ENCODE measurements at places on chromosomes 7 and 10. TPM values are rescaled to one million over a fixed set of nuclear protein-coding genes. Genes with fewer than 3 reads are reported as not detected.

DNA sequence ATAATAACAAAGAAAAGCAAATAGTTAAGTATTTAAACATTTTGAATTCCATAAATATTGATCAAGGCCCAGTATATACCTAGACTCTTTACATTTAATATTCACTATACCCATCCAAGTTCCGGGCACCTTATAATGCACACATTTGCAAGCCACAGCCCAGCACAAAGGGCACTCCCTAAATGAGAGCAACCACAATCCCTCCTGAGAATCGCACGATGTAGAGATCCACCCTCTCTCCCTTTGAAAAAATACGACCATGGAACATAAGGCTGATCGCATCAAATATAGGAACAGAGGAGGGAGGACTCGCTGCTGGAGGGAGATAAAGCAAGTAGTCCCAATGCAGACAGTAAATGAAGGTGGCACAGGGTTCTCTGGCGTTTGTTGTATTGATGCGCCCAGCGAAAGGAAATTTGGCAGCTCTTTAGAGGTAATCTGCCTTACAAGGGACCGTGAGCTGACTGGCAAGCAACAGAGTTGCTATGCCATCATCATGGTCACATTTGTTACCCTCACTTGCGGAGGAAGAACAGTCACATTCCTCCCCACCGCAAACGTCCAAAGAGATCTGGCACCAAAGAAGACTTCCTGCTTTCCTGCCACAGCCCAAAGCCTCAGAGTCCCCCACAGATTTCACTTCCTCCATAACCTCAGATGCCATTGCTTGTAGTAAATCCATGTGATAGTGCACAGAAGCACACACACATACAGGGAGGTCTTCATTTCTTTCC lies 16.1 kb upstream of the TAS2R40 start:
- DNase-seq = no peak

DNA sequence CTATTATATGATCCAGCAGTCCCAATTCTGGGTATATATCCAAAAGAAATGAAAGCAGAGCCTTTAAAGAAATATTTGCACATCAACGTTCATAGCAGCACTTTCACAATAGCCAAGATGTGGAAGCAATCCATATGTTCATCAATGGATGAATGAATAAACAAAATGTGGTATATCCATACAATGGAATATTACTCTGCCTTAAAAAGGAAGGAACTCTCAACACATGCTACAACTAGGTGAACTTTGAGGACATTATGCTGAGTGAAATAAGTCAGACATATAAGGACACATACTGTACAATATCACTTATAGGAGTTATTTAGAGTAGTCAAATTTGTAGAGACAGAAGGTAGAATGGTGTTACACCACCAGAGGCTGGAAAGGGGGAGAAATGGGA lies 28.0 kb upstream of the ADRB1 start:
- DNase-seq = no peak

DNA sequence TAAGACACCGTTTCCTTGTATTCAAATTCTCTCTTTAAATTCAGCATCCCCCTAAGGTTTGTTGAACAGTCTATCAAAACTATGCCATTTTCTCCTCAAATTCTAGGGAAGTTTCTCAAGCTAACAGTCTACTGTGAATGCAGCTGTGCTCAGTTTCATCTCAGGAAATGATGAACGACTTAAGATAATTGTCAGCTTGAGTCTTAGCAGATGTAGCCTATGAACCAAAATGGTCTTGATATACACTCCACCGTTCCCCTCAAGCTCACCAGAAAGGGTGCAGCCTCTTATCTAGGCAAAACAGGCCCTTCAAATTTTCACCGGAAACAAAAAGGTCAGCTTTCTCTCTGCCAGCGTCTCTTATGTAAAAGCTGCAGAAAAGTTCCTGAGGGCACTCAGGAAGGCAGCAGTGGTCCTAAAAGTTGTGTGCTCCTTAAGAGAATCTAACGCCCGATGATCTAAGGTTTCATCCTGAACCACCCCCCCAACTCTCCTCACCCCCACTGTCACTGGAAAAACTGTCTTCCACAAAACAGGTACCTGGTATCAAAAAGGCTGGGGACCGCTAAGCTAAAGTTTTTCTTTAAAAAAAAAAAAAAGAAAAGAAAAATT lies 2.1 kb downstream of the DNAJC9 start:
- no peak for DNase-seq

DNA sequence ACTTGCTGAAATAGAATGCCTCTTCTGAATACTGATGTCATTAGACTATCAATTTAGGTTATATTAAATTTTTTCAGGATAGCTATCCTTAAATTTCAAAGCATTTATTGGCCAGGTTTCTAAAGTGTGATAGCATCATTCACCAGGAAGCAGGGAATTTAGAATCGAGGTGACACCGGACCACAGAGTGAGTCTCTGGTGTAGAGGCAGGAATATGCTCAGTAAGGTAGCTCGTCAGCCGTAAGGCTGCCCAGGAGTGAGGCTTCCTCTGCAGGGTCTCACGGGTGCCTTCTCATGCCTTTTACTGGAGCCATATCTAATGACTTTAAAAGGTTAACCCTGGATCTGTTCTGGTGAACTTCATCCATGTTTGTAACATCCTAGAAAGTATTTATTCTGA lies 170.8 kb upstream of the KLF14 start:
- no peak for DNase-seq

GRCh38 chr7:2809903-2810625 lies 34.0 kb downstream of the GNA12 start:
- DNase-seq = no peak

DNA sequence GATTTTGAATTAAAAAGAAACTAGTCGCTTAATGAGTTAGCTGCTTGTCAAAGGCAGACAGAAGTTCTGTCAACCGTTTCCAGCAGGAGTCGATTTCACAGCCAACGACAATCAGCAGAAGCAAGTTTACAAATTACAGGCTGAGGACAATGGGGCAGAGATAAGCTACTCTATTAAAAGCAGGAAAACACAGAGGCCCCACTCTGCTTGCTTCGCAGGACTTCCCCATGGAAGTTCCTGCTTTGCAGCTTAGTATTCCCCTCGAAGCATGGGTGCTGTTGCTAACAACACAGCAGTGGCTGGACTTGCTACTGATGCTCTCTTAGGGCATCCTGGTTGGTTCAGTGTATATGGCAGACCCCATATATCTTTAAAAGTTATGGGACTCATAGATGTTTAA lies 50.8 kb upstream of the KLF6 start:
- DNase-seq = no peak

DNA sequence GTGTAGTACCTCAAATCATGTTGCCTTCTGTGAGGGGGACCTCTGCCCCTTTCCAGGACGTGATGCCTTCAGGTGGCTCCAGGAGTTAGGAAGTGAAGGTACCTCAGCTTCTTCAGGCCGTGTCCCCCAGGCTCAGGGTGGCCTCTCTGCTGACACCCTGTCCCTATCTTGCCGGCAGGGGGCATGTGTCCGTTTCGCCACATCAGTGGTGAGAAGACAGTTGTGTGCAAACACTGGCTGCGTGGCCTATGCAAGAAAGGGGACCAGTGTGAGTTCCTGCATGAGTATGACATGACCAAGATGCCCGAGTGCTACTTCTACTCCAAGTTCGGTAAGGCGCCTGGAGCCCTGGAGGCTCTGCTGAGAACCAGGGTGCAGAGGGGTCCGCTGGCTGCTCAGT lies 9.2 kb downstream of the CPSF4 start:
- DNase-seq = no peak

GRCh38 chr7:7769710-7770627 lies 51.6 kb upstream of the RPA3 start:
- DNase-seq = no peak

DNA sequence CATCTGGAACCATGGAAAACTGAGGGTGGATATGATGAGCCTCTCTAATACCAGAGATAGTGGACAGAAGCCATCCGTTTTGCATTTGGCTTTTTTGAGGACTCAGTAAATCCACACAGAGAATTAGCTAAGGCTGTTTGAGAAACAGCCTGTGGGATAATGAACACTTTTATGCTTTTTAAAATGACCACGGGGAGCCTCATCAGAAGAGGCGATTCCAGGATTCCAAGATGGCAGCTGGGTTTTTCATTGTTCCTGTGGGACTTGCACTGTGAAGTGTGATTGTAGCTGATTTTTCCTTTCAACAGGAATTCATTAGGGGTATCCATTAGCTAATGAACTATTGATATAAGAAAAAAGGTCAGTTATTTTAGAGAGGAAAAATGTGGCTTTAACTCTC lies 353.2 kb downstream of the AUTS2 start:
- DNase-seq = no peak

DNA sequence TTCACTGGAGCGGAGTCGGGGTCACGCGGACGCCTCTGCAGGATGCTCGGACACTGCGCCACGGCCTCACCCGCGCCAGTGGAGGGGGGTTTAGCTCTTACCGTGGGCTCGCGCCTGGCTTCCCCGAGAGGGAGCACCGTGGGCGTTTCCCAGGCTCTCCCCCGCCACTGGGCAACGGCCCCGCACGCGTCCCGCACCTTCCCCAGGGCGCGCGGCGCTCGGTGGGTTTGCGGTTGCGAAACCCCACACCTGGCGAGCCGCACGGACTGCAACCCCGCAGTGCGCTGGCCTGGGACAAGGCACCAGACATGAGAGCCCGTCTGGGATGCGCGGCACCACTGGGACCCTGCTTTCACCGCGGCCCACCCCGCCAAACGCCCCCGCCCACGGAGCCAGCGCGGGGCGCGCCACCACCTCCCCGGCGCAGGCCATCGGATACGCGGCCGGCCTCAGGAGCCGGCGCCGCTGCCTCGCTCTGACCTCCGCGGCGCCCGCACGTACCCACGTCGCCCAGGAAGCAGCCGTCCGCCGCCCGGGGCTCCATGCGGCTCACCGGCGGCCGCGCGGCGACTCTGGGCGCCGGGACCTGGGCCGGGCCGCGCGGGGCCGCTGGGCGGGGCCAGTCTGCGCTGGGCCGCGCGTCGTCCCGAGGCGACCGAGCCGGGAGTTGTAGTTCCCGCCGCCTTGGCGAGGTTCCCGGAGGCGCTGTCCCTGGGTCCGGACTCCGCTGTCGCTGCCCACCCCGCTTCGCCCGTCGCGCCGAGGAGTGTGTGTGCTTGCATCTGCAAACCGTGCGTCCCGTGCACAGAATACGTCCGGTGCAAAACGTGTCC lies at the start of gene ASB13:
Gene ASB13 (minus strand): TSS at position 588 of the 833 bp plus-strand sequence. CDS start 44 bp downstream, at position 544.
- DNase-seq = peak; percentile 92

- DNase-seq = no peak
Measured at GRCh38 chr10:69800109-69800508, 1.6 kb upstream of the COL13A1 start.

DNA sequence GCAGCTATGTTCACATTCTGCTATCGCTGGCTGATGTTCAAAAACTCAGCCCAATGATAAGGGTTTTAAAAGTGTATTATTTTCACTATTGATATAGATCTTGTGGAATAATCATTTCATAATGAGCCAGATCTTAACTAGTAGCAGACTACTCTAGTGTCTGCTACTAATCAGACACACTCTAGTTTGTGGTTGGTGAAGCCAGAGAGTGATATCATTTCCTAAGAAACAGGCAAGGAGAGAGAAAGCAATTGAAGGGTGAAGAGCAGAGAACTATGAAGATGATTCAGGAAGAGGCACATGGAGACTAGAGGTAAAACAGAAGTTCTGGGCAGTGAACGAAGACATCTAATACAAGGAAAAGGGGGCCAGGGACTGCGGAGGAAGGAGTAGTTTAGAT lies 58.2 kb upstream of the BET1 start:
- no peak for DNase-seq

DNA sequence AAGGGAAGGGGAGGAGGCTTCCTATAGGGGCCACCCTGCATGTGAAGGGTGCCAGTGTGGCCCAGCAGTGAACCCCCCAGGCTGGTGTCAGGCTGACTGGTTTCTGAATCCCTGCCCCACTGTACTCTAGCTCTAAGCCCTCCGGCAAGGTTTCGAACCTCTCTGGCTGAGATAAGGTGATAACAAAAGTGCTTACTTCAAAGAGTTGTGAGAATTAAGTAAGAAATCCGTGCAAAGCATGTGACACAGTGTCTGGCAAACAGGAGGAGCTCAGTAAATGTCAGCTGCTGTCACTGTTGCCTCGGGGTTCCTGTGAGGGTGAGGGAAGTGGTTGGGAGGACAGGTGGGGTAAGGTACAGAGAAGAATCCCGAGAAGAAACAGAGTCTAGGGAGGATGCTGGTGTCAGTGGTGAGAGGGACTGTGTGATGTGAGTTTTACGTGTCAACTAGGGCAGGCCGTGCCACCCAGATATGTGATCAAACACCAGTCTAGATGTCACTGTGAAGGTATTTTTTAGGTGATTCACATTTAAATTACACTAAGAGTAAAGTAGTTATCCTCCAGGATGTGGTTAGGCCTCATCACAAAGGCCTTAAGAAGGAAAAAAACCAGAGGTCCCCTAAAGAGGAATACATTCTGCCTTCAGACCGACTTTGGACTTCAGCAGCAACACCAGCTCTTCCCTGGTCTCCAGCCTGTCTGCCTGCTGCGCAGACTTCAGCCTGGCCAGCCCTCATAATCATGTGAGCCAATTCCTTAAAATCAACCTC lies 64.4 kb downstream of the BPGM start:
- no peak for DNase-seq

- DNase-seq = no peak
Measured at GRCh38 chr7:151504715-151505326, 14.9 kb downstream of the RHEB start.

DNA sequence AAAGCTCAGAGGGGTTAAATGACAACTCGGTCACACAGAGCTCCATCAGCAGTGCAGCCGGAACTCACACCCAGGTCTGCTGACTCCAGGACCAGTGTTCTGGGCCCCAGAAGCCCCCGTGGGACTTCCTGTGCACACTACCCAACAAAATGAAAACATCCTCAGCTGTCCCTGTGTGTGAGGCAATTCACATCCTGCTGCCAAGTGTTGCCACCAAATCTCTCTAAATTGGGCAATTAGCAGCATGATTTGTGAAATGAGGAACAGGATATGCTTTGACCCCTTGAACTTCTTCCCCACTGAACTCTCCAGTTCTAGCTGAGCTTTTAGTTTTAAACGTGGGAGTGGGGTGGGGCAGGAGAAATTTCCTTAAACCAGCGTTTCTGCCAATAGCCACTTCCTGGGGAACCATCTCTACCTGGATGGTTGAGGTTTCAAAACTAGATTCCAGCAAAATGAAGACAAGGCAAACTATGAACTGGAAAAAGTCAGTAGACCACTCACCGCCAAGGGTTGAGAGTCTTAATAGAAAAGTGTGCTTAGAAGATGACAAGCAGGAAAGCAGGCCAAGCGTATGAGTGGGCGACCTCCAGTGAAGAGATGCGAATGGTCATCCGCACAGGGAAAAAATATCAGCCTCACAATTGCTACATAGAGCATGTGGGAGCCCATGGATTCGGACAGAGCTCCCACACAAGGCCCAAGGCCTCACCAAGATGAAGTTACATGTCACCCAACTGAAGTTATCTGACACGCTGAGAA lies 51.9 kb upstream of the CHST15 start:
- DNase-seq = peak; percentile 86

DNA sequence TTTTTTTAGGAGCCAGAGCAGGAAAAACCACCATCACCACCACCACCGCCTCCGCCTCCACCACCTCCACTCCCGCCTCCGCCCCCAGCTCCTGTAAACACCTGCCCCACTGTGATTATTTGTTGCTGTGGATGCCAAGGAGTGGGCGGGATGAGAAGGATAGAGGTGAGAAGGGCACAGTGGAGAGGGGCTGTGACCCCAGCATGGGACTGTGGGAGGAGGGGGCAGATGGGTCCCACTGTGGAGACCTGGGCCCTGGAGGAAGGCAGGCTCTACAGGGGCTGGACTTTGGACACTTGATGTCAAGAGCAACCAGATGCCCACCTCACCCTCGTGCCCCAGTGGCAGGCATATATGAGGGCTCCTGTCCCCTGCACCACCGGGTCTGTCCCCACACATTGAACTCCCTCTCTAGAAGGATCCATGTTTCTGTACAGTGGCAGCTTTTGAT lies 24.7 kb downstream of the ANTXRL start:
- peak; percentile 76 for DNase-seq

BRAF gene
- total RNA-seq = 32.9 TPM

TAS2R3 gene
- total RNA-seq = 0.86 TPM

GNAT3 gene
- not detected for total RNA-seq

TAS2R5 gene
- 1.5 TPM for total RNA-seq

COL26A1 gene
- total RNA-seq = not detected

DOCK1 gene
- total RNA-seq = 50.8 TPM

Data from posterior vena cava (tissue), 2 donors.